ENCODE measurements at places on chromosomes 5 and 9.

DNA sequence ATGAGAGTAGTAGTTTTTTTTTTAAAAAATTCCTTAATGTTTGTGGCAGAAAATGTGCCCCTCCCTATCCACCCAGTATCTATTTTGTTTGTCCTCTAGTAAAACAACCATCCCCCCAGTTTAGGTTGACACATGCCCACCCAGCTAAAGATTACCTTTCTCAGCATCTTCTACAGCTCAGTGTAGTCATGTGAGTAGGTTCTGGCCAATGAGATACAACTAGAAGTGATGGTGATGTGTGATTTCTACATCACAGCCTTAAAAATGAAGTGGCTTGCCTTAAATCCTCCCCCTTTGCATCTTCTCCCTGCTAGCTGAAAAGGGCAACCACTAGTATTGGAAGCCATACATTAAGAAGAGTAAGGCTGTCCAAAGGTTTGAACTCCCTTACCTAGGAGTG is 14.9 kb downstream of the CHD1 start:
- DNase-seq = no peak

DNA sequence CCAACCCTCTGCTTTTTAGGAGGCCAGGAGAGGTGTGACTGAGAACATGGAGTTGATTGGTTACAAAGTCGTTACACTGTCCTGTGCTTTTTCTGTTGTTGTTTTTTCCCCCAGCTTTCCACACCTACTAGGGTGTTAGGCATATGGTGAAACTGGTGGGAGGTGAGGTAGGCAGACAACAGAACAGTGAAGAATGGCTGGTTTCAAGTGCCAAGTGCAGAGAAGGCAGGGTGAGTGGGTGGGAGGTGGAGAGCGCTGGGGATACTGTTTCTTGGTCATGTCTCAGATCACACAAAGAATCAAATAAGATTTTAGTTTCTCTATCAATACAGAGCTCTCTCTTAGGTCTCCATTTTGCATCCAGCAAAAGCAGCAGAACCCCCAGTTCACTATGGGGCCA is 2.2 kb upstream of the SPTAN1 start:
- peak; percentile 58 for DNase-seq

DNA sequence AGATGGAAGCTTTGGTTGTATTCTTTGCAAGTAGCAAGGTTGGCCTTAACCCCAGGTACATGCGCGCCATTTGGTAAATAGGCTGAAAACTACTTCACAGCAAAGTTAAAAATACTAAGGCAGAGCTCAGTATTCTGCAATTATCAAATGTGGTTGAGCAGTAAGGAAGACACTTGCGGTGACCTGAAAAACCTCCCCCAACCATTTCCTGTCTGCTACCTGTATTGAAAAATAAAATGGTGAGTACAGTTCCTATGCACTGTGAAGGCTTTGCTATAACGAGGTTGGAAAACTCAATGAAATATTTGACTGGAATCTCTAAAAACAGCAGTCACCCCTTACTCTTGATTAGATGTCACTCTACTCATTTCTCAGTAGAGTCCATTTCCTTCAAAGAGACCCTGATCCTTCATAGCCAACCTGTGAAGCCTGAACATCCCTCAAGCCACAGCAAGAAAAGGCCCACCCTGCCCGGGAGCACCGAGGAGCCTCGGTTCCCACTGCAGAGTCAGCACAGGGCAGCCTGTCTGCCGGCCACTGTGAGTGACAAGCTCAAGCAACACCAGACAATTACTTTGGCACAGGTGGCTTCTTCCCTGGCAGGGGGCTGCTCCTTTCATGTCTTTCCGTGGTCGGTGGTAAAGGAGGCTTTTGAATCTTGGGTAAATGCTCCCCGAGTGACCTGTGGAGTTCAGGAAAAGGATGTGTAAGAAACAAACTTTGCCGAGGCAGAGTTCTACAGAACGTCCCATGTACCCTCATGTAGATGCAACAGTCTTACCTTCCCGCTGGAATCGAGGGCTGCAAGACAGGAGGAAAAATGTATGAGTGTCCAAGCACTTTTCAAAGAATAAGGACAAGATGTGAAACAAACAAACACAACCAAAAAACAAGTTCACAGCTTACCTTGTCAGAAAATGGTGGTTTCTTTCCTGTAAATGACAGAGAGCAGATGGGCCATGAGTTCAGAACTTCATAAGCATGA is 29.6 kb downstream of the C5orf58 start:
- no peak for DNase-seq

GRCh38 chr9:11356067-11356466 is 743.3 kb upstream of the PTPRD start:
- DNase-seq = no peak

DNA sequence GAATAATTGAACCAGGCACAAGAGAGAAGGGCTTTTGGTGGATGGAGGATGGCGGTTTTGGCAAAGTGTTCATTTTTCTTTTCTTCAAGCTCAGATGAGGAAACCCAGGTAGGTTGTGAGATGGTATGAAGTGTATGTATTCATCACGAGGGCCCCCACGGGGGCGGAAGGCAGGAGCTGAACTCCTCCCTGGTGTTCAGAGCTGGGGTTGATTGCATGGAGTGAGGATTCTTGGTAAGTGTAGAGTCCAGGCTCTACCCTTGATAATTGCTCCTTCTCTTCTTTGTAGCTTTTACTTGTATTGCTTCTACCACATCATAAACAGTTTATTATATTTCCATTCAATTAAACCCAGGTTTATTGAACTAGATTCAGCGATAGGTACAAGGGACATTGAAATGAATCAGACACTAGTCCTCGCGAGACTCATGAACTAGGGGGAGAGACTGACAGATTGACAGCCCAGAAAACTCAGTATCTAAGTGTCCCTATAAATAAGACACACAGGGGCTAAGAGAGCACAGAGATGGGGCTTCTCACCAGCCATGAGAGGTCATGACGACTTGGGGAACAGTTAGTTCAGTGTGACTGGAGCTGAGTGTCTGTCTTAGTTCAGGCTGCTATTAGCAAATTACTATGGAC is 116.7 kb upstream of the KLF4 start:
- no peak for DNase-seq

DNA sequence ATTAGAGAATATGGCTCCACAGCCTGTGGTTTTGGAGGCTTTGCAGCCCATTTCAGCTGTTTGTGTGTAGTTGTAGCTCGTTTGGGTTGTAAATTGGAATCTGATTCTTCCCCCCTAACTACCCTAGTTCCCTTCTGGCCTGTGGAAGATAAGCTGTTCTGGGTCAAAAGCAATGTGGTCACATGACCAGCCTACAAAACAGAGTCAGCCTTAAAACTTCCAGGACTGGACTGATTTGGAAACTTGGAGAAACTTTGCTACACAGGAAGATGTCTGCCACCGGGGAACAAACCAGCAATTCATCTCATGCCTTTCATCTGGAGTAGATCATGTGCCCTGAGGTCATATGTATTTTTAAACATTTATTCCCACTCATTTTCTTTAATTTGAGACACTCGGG is 83.8 kb downstream of the DAPK1 start:
- DNase-seq = no peak

GRCh38 chr9:128409978-128410377 is 10.7 kb upstream of the CERCAM start:
- no peak for DNase-seq

DNA sequence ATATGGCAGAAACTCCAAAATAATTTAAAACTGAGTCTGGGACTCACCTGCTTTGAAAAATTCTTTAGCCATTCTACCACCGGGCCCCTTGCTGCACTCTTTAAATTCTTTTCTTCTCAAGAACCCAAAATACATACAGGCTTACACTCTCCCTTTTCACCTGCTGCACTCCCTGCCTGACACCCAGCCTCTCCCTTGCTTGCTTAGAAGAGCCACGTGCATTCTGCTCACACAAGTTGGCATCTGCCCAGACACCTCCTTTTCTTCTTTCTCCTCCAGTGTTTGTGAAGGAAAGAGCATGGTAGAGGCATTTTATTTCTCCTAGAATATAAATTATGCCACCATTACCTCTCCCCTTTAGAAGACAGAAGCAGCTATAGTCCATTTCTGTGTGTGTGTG is 39.0 kb upstream of the AOPEP start:
- no peak for DNase-seq

DNA sequence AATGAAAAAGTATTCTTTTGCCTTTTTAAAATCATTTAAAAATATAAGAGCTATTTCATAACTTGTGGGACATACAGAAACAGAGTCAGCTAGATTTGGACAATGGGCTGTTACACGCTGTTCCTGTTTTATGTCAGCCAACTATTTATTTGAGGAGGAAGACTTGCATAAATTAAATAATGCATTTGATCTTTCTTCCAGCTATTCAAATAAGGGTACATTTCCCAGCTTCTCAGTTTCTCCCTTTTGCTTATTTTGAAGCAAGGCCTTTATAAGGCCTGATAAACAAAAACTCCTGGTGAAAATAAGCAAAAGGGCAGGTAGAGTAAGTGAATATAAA is 6.5 kb downstream of the STOM start:
- DNase-seq = no peak

DNA sequence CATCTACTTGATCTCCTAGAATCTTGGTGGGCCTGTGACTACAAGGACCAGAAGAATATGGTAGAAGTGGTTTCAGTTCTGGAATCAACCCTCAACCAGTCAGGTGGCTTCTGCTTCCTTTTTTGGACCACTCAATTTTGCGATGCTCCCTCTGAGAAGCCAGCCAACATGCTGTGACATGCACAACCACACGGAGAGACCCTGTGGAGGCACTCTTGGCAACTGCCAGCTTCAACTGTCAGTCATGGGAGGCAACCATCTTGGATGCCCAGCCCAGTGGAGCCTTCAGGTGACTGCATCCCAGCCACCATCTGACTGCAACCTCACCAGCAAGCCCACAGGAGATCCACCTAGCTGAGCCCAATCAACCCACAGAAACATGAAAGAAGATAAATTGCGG is 137.3 kb downstream of the FAM114A2 start:
- no peak for DNase-seq

DNA sequence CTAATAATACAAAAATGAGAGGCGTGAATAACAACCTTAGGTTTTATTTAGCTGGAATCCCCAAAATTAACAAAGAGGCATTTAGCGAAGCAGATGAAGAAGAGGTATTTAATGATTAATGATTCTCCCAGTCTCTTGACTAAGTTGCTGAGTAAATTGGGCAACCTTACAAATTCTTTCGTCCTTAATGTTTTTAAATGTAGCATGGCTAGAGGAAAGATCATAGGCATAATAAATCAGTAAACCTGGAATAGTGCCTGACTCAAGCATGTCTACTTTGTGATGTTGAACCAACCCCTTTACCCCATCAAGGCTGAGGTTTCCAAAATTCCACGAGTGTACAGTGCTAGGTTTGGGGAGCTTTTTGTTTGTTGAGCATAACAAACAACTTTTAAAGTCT is 7.9 kb downstream of the BHMT start:
- no peak for DNase-seq

DNA sequence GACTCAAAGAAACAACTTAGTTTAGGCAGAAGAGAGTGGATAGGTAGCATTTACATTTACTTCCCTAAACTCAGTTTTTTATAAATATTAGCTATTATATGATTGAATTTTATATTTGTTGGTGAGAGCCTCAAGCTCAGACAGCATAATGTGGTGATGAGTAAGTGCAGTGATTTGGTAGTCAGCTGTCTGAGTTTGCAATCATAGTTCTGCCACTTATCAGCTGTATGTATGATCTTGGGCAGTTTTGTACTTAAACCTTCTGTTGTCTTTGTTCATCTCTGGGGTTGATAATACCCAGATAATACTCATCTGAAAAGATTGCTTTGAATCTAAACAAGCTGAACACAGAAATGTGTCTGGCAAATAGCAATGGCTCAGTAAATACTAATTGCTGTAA is 108.8 kb downstream of the ANXA1 start:
- DNase-seq = no peak

- no peak for DNase-seq
Observed at GRCh38 chr9:83081846-83082245, 18.9 kb upstream of the RASEF start.

DNA sequence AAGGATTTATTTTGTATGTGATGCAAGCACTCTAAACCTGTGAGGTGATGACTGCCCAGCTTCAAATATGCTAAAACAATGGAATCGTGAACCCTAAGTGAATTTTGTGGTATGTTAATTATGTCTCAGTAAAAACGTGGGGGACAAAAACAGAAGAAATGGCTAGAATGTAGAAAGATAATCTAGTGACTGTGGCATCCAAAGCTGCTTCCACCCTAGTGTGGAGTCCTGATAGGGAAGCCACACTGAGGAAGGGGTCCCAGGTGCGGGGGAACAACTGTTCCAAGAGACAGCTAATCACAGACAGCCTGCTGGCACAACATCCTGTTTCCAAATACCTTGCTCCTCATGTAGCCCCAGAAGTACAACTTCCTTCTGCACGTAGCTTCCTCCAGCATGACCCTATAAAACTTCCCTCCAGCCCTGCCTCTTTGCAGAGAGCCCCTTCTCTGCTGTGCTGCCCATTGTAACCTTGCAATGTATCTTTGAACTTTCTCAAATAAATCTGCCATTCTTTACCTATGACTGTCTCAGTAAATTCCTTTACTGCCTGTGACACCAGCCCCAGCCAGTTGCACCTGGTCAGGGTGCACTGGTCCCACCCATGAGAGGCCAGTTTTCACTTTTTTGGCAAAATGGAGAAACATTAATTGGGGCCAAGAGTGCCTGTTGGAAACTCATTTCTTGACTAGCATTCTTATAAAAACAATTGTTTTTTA is 4.9 kb downstream of the GMCL2 start:
- DNase-seq = no peak

DNA sequence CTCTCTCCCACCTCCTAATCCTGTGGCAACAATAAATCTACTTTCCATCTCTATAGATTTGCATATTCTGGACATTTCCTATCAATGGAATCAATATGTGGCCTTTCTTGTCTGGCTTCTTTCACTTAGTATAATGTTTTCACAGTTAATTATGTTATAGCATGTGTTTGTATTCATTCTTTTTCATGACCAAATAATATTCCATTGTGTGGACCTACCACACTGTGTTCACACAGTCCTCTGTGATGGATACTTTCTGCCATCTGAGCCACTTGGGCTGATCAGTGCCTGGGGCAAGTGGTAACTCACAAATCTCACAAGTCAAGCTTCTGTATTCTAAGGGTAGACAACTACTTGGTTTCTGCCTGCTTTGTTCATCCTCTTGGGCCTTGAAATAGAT is 48.7 kb upstream of the POMT1 start:
- DNase-seq = no peak

- DNase-seq = no peak
Observed at GRCh38 chr9:101354143-101354764, 30.6 kb downstream of the BAAT start.

DNA sequence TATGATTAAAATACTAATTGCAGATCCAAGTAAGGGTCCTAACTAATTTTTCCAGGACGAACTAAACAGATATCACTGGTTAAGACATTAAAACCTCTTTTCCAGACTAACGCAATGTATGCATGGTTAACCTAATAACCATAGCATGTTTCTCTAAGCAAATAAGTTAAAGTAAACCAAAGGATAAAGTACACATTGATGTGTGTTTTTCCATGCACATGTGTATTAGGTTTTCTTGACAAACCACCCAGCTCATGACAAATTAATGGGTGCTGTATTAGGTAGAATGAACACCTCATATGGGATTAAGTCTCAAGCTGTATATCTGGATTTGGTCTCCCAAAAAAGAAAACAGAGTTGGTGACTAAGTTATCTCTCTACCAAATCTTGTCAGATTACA is 45.6 kb downstream of the ANKH start:
- no peak for DNase-seq

GRCh38 chr5:58383448-58383847 is 76.4 kb downstream of the PLK2 start:
- no peak for DNase-seq

- DNase-seq = no peak
Observed at GRCh38 chr5:125026867-125027731, 280.7 kb upstream of the ZNF608 start.

All from activated T-cell treated with anti-CD3 and anti-CD28 coated beads, Interleukin-2, amount 50 U/mL, for 24 hours (primary cell).